Endodermal cell (in vitro differentiated cells): ENCODE measurements at places on chromosomes 5 and 9. TPM values are rescaled to one million over a fixed set of nuclear protein-coding genes. Genes with fewer than 3 reads are reported as not detected.

Gene HACD4
- total RNA-seq: 1.2 to 1.9 TPM (median 1.7 TPM) in 3 replicates

GRCh38 chr5:23655674-23656073 is 148.3 kb downstream of the PRDM9 start:
- no peak overlapping the region for H3K27ac ChIP-seq
- H3K4me3 ChIP-seq: no peak overlapping the region
- no peak for DNase-seq

GRCh38 chr9:36035006-36035405 is 1.7 kb upstream of the RECK start:
- no peaks in the 10 kb centered on the region for H3K36me3 ChIP-seq
- no peak overlapping the region for H3K4me3 ChIP-seq
- H3K27me3 ChIP-seq: peaks cover 6% of the 10 kb centered on the region

DNA sequence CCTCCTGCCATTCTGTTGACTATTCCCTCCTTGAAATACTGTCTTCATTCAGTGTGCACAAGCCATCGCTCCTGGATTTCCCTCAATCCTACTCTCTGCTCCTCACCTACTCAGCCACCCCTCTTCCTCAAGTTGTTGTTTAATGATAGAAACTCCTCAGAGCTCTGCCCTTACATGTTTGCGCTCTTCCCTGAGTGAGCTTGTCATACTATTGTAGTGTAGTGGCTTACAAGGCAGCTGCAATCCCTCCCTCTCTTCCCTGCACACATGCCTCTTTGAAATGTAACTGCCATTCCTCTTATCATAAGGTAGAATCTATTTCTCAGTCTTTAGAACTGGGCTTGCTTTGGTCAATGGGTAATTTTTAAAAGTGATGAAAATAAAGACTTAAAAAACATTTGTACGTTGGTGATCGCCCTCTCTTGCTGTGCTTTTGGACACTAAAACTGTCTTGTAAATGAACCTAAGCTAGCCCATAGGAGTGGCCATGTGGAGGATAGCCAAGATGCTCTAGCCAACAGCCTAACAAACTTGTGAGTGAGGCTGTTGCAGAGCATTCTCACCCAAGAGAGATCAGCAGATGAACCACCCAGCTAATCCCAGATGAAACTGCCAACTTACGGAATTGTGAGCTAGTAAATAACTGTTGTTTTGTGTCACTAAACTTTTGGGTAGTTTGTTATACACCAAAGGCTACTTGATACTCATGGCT is 18.1 kb upstream of the SMAD5 start:
- peaks cover 6% of the 10 kb centered on the region for H3K27me3 ChIP-seq
- peaks cover 6% of the 10 kb centered on the region for H3K4me1 ChIP-seq
- DNase-seq: no peak
- H3K4me3 ChIP-seq: no peak overlapping the region

DNA sequence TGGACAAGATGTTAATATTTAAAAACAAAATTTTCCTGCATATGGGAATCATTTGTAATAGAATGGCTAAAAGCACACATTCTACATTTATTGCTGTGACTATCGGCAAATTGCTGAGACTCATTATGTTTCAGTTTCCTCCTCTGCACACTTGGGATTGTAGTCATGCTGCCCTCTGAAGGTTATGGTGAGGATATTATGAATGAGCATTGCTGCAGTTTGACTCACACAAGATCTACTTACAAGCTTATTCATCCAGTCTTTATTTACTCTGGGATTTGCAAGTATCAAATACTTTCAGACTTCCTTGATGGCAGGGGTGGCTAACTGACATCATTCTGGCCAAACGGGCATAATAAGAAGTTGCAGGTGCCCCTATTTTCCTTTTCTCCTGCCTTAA is 9.5 kb upstream of the NFIL3 start:
- H3K27me3 ChIP-seq: no peaks in the 10 kb centered on the region
- no peak overlapping the region for H3K27ac ChIP-seq
- no peaks in the 10 kb centered on the region for H3K4me1 ChIP-seq
- no peak for DNase-seq

DNA sequence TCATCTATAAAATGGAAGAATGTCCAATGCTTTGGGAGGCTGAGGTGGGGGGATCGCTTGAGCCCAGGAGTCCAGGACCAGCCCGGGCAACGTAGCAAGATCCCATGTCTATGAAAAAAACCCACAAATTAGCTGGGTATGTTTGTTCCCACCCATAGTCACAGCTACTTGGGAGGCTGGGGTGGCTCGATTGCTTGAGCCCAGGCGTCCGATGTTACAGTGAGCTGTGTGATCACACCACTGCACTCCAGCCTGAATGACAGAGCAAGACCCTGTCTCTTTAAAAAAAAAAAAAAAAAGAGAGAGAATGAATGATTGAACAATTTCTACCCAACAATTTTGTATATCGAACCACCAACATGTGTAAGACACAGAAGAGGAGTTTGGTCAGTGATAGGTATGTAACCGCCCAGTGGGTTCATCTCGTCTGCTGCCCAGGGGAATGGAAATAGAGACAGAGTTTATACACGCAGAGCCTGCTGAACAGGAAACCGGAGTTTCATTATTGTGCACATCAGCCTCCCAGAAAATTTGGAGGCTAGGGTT is 26.2 kb upstream of the ERGIC1 start:
- H3K36me3 ChIP-seq: no peaks in the 10 kb centered on the region
- peak; percentile 44 for DNase-seq
- no peak overlapping the region for H3K27ac ChIP-seq
- H3K27me3 ChIP-seq: no peaks in the 10 kb centered on the region
- H3K4me3 ChIP-seq: no peak overlapping the region
